Heart left ventricle (tissue), 16 donors: ENCODE measurements at places on chromosomes 3 and 15.

GRCh38 chr3:66497288-66497984, 3.4 kb downstream of the LRIG1 start:
- no peak for DNase-seq

GRCh38 chr3:16846373-16847080, 38.2 kb upstream of the PLCL2 start:
- no peak for DNase-seq

DNA sequence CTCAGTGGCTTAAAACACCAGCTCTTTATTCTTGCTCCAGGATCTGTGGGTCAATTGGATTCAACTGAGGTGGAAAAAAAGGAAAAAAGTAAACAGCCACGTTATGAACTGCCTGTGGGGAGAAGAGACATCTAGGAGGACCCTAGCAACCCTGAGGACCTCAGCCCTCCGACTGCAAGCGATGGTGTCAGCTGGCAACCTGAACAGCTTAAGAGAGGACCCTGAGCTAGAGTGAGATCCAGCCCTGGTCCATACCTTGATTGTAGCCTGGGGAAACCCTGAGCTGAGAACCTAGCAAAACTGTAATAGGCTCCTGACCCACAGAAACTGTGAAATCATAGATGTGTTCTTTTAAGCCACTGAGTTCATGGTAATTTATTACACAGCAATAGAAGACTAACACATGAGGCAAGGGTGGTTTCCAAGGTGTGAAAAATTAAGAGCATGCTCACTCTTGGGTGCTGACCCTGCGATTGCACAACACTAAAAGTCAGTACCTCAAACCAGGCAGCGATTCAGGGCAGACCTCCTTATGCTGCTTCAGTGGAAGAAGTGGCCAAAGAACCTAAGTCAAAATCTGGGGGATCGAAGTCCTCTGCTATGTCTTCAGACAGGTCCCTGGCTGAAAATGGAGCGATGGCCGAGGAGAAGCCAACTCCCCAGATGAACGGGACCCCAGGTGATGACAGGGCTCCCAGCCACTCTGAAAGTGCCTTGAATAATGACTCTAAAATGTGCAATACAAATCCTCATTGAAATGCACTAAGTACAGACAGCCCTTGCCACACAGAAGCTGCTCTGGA, 57.7 kb downstream of the GASK1A start:
- no peak for DNase-seq

GRCh38 chr3:54150864-54151467, 28.6 kb downstream of the CACNA2D3 start:
- DNase-seq: no peak

- DNase-seq: no peak
Measured at GRCh38 chr3:128945041-128945877, 48.6 kb downstream of the CFAP92 start.

DNA sequence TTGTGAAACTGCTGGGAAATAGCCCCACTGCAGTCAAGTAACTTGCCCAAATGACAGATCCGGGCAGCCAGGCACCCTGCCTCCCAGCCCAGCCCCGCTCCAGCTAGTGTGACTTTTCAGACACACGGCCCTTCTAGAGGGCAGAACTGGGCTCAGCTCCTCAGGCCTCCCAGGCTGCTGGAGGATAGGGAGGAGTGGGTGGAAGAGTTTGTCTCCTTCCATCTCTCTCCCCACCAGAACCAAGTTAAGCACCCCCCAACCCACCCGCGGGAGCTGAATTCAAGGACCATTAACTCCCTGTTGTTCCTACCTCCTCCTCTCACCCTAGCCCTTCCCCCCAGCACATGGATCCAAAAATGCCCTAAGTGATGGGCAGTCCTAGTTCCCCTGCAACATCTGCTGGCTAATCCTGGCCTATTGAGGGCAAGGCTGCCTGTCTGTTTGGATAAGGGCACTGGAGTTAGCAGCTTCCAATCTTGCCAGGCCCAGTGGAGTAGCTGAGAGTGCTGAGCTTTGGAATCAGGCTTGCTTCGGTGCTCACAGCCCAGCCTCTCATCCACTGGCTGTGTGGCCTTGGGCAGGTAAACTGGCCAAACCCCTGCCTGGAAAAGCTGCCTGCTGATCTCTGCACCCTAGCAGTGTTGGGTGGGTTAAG, 3.1 kb downstream of the CCDC33 start:
- no peak for DNase-seq

GRCh38 chr15:64571857-64572291, 111.5 kb downstream of the ZNF609 start:
- DNase-seq: no peak
